ENCODE measurements at places on chromosomes 12 and 14.

DNA sequence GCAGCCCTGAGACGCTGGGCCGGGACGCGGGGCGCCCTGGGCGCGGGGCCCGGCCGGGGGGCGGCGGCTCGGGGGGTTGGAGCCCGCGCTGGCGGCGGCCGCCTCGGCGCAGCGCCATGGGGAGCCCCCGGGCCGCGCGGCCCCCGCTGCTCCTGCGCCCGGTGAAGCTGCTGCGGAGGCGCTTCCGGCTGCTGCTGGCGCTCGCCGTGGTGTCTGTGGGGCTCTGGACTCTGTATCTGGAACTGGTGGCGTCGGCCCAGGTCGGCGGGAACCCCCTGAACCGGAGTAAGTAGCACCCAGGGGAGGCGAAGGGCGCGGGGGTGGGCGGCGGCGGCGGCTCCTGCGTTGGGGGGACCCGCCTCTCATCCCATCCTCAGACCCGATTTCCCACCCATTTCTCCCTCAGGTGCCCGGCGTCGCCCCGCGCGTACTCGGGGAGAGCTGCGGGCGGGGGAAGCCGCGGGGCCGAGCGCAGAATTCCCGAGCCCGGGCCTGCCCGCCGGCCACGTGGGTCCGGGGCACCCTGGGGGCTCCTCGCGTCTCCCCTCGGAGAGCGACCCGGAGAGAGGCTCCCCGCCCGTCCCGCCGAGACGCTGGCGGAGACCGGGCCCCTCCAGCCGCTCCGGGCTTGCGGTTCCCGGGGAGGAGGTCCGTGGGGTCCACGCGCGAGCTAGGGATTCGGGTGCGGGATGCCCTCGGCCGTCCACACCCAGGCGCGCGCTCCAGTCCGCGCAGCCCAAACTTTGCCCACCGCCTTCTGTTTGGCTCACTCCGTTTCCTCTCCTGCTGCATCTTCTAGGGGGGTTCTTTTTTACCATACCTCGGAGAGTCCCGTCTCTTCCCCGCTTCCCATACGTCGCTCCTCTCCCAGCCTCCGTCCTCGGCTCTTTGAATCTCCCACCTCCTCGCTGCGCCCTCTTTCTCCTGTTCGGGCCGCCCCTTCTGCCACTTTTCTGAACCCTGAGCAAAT lies 807 bp downstream of the B4GALNT3 start:
- DNase-seq: no peak

DNA sequence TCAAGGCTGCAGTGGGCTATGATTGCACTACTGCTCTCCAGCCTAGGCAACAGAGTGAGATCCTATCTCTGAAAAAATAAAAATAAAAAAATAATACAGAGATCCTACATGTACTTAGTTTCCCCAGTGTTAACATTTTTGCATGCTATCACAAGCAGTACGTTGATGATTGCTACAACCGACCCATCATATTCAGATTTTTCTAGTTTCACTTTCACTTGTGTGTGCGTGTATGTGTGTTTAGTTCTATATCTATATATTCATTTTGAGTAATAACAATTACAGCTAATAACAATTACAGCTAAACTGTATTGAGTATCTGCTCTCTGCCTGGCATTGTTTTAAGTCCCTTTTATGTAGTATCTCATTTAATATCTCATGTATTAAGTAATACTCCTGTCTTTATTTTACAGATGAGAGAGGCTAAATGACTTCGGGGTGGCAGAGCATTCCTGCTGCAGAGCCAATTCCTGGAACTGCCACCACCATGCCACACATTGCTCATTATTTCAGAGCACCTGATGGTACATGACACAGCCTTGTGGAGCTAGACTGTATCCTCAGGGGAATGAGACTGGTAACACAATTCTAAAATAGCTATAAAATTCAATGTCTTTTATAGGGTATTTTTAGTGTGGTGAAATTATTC lies 153.1 kb downstream of the BCAT1 start:
- no peak for DNase-seq

DNA sequence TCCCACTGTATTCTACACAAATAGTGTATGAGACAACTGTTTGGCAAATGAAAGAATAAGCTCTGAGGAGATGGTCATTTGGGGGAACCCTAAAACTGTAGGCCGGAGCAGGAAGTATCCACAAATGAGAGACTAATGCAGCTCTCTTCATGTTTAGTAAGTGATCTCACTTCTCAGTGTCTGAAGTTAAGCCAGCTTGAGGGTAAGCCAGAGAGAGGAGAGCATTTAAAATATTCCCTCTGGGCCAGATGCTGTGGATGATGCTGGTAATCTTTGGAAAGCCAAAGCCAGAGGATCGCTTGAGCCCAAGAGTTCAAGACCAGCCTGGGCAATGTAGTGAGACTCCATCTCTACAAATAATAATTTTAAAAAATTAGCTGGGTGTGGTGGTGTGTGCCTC lies 130.6 kb upstream of the SINHCAF start:
- no peak for DNase-seq

DNA sequence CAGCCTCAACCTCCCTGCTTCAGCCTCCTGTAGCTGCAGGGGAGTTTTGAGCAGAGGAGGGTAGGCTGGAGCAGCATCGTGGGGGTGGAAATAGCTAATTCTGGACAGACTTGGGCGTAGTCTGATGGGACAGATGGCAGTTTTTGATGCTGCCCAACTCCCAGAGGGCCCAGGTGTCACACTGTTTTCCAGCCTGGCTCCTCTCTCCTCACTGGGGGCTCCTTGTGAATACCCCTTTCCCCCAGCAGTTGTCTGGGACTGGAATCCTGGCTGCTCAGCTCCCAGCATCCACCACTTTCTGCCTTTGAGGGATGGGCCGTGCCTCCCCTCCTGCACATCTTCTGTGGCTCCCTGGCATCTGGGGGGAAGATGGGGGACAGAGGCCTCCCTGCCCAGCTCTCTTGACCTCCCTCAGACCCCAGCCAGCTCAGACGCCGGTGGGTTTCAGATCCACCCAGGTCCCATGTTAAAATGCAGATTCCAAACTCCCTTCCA lies 34.0 kb downstream of the SH2B3 start:
- DNase-seq: no peak

GRCh38 chr12:20374795-20375194 lies 6.5 kb downstream of the PDE3A start:
- DNase-seq: no peak

DNA sequence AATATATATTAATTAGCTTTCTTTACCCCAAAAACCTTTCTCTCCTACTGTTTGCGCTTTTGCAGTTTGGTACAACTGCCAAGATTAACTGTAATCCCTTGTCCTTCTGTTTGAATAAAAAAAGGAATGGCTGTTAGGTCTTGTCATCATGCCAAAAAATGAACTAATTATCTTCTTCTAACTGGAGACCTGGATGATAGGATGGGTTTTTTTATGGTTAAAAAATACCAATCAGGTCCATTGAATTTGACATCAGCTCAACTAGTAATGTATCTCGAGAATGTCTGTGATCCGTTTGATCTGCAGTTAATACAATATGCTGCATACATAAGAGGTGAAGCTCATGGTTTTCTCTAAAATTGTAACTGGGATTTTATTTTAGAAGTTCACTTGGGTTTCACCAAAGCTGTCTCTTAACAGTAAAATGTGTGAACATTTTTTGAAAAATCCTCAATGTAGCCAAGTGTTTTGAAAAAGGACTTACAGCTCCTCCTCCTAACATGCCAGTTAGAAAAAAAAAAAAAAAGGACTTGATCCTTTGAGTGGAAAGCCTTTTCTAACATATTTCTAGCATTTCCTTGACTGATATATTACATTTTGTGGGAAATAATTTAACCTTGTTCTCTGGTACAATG lies 96.8 kb downstream of the SRGAP1 start:
- DNase-seq: no peak

- no peak for DNase-seq
These were observed 107.2 kb downstream of the DUSP6 start for GRCh38 chr12:89245090-89245489.

DNA sequence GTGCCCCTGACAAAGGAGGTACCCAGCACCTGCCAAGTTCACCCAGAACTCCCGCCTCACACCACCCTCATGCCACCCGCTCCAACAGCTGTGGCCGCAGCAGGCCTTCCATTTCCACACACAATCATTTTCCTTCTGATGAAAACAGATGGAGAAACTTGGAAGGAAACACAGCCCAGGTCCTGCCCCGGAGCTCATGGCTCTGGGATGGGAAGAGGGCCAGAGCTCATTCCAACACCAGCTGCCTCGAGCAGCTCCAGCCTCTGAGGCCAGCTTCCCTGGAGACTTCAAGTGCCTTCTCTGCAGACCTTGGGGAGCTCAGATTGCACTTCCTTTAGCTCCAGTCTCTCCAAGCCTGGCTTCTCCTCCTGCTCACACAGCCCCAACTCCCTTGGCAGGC lies 55.1 kb upstream of the CMKLR1 start:
- no peak for DNase-seq

DNA sequence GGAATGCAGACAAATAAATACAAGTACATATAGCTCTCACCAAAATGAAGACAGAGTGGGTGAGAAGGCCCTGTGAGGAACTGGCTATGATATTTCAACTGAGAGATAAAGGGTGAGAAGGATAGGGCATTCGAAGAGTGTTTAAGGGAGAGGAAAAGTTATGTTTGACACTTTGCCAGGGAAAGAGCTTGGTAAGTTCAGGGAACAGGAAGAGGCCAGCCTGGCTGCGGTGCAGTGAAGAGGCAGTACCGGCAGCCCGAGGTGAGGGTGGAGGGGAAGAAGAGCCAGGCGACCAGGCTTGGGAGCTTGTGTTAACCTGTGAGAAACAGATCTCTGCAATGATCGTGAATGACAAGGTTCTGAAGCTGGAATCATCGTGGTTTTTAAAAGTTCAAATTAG lies 84.7 kb upstream of the RFX4 start:
- DNase-seq: no peak

- DNase-seq: peak; percentile 52
These were observed 266.5 kb downstream of the PAWR start for GRCh38 chr12:79424109-79424721.

- DNase-seq: no peak
These were observed 69.3 kb upstream of the SCN8A start for GRCh38 chr12:51521554-51522276.

DNA sequence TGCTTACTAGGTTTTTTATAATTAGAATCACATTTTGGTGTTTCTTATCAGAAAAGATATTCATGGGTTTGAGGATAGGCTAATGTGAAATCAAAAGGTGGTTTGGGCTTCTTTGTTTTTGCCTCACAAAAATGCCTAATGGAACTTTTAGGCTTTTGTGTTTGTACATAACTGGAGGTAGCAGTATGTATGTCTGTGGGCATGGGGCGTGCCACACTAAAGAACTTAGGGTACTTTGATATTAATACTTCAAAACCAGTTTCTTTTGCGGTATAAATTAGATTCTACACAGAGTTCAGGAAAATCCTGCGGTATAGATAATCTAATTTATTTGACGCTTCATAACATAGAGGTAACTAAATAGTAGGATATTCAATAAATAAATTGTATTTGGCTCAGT lies 1.9 kb downstream of the ETV6 start:
- no peak for DNase-seq

GRCh38 chr12:72658615-72659014 lies 386.4 kb downstream of the TRHDE start:
- DNase-seq: no peak

DNA sequence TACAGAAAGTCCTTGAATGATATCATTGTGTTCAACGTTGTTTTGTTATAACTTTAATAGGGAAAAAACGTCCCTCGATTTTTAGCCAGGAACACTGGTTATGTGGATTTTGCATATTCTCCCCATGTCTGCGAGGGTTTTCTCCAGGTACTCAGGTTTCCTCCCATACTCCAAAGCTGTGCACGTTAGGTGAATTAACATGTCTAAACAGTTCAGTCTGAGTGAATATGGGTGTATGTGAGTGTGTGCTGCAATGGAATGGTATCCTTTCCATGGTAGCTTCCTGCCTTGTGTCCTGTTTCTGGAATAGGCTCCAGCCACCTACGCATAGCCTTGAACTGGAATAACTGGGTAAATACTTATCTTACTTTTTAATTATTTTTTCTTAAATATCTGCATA lies 810.8 kb upstream of the ATXN7L3B start:
- no peak for DNase-seq

DNA sequence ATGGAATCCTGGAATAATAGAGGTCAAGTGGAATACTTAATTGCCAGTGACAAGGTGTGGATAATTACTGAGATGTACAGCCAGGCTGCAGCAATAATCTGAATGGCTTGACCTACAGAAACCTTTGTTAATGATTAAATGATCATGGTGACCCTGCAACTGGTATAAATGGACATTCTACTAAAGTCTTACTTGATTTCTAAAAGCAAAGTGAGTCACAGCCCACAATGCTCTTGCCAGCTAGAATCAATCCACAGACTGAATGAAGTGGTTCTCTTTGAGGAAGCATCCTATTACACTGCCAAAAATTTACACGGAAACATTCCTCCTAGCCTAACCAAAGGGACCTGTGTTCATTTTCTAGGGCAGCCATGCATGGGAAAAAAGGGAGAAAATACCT lies 518.5 kb downstream of the SOX5 start:
- no peak for DNase-seq

- no peak for DNase-seq
These were observed 26.4 kb downstream of the CMKLR1 start for GRCh38 chr12:108312693-108313189.

GRCh38 chr14:22403296-22403695 lies 185.7 kb downstream of the DAD1 start:
- no peak for DNase-seq

- no peak for DNase-seq
These were observed 13.4 kb downstream of the MARK3 start for GRCh38 chr14:103398427-103399195.

GRCh38 chr12:91319071-91319760 lies 136.6 kb upstream of the DCN start:
- no peak for DNase-seq

- DNase-seq: no peak
These were observed 66.0 kb upstream of the TRIM9 start for GRCh38 chr14:51160871-51161270.

GRCh38 chr12:117702741-117703140 lies 266.0 kb downstream of the KSR2 start:
- no peak for DNase-seq

DNA sequence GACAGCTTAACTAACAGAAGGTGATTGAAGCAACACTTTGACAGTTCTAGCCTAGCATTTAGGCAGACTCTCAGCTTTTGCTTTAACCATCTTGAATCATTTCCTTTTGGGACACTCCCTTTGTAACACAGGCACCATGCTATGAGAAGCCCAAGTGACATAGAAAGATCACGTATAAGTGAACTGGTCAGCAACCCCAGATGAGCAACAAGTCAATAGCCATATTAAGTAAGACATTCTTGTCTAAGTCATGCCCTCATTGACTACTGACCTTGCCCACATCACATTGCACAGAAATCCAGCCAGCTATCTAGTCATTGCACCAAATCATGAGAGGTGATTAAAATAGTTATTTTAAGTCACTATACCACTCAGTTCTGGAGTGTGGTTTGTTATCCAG lies 476.8 kb downstream of the TRHDE start:
- DNase-seq: no peak

- peak; percentile 39 for DNase-seq
These were observed 42.8 kb downstream of the TSPAN9 start for GRCh38 chr12:3119756-3120601.

DNA sequence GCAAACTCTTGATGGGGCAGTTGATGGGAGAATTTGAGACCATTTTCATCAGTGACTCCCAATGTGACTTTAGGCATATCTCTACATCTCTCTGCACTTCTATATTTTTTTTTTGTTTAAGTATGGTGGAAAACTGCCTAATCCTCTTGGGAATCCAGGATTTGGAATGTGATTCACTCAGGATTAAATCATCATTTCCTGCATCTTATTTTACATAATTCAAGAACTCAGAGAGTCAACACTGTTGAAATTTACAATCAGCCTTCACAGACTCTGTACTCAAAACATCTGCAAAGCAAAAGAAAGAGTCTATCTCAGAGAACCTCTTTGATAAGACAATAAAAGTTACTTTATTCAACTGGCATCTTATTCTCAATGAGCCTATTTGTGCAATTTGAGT lies 260.7 kb upstream of the NOS1 start:
- no peak for DNase-seq
